Activated T-cell treated with anti-CD3 and anti-CD28 coated beads for 4 hours (primary cell): ENCODE measurements at places on chromosomes 16 and 17.

- DNase-seq = no peak
Observed at GRCh38 chr16:49540836-49541235, 167.2 kb downstream of the C16orf78 start.

DNA sequence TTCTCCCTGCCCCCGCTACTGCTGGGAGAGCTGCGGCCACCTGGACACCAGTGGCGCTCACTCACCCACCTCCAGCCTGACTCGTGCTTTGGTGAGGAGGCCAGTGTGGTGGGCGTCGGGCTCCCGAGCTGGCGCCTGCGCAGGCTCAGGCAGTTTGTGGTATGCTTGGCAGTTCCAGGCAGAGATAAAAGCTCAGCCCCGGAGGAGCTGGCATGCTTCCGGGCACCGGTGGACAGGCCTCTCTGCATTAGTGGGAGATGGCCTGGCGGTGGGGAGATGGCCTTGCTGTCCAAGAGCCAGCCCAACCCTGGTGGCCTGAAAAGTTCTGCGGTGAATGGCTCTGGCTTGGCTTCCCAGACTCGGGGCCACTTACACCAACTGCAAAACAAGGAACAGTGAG lies 4.1 kb downstream of the ADGRG1 start:
- DNase-seq = no peak

GRCh38 chr16:79794941-79795340 lies 194.4 kb upstream of the MAF start:
- no peak for DNase-seq

DNA sequence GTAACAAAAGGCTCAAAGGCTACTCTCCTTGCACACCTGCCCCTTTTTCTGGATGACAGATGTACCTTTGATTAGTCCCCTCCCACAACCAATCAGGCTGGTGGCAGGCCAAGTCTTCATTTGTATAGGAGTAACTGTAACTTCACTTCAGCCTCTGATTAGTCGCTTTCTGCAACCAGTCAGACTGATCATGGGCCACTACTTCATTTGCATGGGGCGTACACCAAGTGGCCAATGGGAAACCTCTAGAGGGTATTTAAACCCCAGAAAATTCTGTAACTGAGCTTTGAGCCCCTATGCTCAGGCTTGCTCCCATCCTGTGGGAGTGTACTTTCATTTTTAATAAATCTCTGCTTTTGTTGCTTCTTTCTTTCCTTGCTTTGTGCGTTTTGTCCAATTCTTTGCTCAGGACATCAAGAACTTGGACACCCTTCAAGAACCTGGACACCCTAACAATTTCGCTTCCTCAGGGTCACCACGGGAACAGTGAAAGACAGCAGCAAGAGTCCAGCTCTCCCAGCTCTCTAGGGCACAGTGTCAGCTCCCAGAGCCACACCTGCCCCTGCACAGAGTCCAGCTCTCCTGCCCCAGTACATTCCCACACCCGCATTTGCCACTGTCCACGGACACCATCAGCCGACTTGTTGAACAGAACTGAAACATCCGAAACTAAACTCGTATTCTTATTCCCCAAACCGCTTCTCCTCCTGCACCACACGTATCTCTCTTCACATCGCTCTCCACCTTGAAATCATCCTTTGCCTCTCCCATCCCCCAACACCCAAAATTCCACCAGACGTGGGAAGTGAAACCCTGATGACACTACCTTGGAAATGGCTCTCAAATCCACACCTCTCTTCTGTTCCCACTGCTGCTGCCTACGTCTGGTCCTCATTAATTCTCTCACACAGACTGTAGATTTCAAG lies 53.4 kb downstream of the ABCC12 start:
- no peak for DNase-seq

GRCh38 chr17:61337290-61337689 lies 62.4 kb upstream of the TBX2 start:
- no peak for DNase-seq

DNA sequence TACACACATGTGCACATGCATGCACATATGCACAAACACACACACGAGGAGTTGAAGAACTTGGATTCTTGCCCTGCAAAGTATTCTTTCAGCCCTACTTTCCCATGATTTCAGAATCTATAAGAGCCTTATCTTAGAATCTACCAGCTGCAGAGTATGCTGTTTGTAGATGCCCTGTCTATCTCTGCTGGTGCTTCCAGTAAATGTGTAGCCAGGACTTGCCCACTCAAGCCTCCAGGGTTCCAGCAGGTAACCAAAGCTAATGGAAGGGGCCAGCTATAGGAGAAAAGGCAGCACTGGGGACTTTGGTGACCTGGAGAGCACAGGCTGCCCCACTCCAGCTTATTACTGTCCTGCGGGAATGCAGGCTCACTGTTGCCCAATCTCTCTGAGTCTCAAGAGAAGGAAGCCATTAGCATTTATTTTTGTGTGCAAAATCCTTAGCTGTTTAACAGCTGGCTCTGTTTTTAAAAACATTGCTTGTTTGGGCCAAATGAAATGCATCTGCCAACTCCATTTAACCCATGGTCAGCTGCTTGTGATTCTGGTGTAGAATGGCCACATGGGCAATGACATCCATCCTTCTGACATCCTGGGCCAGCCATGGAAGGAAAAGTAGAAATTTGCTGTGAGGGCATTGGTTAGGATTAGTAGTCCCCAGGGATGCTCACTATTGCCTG lies 28.6 kb upstream of the XYLT1 start:
- DNase-seq = no peak

- no peak for DNase-seq
Observed at GRCh38 chr17:58960068-58960467, 146.6 kb downstream of the TRIM37 start.

GRCh38 chr17:74454197-74455024 lies 12.0 kb upstream of the CD300A start:
- no peak for DNase-seq

- DNase-seq = no peak
Observed at GRCh38 chr17:82737967-82738877, 2.8 kb downstream of the FN3K start.
